Naive thymus-derived CD8-positive, alpha-beta T cell (primary cell): ENCODE measurements at places on chromosomes 11 and 22.
A peak's percentile ranks its signal among the peaks of the same experiment; 100 is the strongest.

DNA sequence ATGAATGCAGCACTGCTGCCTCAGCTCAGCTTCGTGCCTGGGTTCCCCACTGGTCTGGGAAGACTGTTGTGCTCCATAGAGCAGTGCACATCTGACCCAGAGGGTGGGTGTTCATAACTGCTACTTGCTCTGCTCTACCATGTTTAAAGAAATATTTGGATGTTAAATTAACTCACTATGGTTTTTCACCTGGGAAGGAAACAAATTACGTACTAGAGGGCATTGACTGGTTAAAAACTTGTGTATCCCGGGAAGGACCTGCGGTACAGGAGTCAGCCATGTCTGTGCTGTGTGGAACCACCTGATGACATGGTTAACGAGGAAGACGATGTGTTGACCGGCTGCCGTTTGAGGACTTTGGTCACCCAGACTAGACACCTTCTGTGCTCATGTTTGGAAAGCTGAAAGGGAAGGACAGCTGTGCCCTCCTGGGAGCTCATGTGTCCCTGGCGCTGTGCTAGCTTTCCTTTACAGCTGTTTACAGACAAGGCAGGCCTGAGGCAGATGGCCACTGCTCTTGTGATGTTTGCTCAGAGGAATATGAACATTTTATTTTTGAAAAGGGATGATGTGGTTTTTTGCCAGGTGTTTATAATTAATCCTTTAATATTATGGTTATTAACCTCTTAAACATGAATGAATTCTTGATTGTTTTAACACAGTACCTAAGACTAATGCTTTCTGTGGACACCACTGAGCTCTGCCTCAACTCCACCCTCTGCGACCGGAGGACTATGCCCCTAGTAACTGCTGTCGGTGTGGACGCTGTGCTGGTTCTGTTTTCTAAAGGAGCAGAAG, 14.3 kb upstream of the AIFM3 start:
- no peak for DNase-seq

DNA sequence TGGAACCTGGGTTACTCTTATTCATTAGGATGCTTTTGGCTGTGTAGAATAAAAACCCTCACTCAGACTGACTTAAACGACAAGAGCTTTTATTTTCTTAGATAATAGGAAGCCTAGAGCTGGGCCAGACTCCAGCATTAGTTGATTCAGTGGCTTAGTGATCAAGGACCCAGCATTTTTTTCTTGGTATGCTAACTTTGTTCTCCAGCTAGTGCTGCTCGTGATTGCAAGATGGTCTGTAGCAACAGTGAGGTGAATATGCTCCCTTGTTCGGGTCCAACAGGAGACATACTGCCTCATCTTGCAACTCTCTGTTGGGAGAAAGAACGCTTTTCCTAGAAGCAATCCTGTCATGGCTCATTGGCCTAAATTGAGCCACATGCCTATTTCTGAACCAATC, 33.4 kb downstream of the INSC start:
- DNase-seq, result no peak

DNA sequence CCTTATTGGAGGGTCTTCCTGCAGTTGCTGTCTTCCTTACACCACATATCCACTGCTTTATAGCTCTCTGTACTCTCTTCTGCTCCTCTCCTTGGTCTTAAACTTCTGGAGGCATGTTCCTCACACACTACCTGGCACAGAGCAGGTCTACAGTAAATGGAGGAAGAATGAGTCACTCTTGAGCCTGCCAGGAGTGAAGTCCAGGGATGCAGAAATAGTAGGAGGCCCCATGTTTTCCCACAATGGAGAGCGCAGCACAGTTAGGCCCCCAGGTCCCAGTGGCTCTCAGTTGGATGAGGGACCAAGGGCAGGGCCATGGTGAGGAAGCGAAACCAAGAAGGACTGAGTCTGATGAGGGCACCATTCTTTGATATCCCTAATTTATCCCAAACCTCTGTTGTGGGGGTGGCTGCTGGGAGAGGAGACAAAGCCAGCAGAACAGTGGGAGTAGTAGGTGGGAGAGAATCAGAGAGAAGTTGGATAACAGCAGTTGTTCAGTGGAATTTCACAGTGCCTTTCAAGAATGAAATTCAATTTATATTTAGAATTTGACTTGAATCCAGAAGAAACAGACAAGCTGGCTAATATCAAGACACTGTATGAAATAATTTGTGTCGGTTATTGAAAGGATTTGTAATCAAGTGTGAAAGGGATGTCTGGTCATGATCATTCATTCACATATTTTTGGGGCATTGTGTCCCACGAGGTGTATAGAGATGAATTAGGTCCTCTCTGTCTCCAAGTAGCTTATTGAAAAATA, 187.8 kb downstream of the HIPK3 start:
- DNase-seq, result no peak

DNA sequence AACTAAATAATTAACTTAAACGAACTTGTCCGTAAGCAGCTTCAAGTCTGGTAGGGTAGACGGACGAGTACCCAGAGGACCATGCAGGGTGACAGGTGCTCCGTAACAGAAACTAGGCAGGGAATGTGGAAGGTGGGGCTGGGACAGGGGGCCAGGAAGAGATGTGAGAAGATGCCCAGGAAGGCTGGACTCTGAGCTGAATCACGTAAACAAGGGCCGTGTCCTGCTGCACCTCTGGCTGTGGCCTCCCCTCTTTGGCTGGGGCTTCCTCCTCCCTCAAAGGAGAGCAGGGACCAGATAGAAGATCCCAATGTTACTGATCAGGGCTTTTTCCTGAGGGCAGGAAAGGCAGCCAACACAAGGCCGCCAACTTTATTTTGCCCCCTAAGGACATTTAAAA, 47.9 kb downstream of the PACSIN2 start:
- DNase-seq, result no peak

- DNase-seq, result no peak
Observed at GRCh38 chr22:19844377-19845053, 10.2 kb downstream of the GNB1L start.

- no peak for DNase-seq
Observed at GRCh38 chr11:44539971-44540370, 25.5 kb upstream of the CD82 start.

DNA sequence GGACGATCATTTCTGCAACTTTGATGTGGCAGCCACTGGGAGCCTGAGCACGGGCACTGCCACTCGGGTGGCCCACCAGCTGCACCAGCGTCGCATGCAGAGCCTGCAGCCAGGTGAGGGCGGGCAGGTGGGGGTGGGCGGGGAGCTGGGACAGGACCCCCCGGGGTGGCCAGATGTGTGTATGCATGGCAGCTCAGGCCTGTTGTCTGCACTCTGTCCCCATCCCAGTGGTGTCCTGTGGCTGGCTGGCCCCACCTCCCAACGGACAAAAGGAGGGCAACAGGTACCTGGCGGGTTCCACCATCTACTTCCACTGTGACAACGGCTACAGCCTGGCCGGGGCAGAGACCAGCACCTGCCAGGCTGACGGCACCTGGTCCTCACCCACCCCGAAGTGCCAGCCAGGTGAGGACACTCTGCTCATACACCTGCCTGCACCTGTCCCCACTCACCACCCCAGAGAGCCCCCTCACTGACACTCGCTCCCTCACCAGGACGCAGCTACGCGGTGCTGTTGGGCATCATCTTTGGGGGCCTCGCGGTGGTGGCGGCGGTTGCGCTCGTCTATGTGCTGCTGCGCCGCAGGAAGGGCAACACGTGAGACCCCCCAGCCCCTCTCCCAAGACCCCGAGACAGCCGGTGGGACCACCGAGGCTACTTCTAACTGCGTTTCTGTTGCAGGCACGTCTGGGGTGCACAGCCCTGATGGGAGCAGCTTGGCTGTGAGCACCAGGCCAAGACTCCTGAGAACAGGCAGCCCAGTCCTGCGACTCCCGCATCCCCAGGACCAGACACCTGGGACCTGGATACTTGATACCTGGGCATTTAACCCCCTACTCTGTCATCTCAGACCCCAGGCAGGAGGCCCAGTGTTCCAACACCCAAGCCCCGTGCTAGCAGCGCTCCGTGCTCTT, 6.7 kb downstream of the SUSD2 start:
- no peak for DNase-seq

DNA sequence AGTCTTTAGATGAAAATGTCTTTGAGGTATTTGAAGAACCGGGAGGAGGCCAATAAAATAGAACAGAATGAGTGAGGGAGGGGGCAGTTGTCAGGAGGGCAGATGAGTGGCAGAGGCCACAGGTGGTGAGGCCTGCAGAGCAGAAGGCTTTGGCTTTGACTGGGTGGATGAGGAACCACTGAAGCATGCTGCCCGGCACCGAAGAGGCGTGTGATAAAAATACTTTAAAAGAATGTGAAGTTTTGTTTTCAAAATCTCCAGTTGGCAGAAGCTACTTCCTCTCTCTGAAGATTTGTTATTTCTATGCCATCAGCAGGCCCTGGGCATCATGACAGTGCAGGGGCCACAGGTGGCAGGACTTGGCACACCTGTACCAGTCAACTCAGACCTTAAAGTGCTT, 6.3 kb downstream of the MS4A12 start:
- DNase-seq, result no peak

DNA sequence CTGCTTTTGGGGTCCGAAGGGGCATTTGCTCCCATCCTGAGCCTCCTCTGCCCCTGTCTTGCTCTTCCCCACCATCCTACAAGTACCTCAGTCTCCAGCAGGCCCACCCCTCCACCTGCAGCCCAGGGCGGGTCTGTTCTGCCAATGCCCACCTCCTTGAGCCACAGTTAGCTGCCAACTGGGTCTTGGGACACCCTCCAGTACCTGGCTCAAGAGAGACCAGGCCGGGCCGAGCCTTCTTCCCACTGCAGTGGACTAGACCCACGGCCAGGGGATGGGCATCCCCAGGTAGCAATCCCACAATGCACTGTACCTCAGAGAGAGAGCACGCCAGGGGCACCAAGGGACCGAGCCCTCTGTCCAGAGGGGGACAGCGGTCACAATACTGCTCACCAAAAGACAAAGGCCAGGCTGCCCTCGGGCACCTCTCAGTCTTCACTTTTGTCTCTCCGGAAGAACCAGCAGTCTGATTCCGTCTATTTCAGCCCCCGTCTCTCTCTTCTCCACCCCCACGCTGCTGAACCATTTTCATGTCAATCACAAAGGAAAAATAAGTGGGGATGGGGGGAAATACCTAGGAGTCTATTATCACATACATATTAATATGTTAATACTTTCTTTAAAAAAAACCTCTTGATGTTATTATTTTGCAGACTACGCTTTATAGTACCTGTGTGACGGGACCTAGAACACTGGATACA, 51.7 kb downstream of the SYT13 start:
- DNase-seq, result no peak

GRCh38 chr11:92045301-92045700, 179.3 kb upstream of the FAT3 start:
- DNase-seq, result no peak

GRCh38 chr11:34510218-34510617, 3.4 kb downstream of the ELF5 start:
- no peak for DNase-seq

- DNase-seq, result no peak
Observed at GRCh38 chr11:68661697-68662603, 22.4 kb upstream of the GAL start.

GRCh38 chr11:62015615-62016014, 48.2 kb upstream of the FTH1 start:
- no peak for DNase-seq

DNA sequence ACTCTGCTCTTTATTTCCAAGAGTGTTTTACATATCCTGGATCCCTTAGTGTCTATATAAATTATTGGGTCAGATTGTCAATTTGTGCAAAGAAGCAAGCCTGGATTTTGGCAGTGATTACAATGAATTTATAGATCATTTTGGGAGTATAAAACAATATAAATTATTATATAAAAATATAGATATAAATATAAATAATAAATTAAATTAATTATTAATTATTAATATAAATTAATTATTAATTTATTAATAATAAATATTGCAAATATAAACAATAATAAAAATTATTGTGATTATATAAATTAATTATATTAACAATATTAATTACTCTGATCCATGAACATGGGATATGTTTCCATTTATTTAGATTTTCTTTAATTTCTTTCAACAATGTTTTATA, 32.5 kb downstream of the RTL6 start:
- DNase-seq, result no peak

GRCh38 chr11:106520920-106521319, 443.5 kb downstream of the AASDHPPT start:
- no peak for DNase-seq

GRCh38 chr22:49124608-49125007, 703.1 kb downstream of the BRD1 start:
- no peak for DNase-seq

DNA sequence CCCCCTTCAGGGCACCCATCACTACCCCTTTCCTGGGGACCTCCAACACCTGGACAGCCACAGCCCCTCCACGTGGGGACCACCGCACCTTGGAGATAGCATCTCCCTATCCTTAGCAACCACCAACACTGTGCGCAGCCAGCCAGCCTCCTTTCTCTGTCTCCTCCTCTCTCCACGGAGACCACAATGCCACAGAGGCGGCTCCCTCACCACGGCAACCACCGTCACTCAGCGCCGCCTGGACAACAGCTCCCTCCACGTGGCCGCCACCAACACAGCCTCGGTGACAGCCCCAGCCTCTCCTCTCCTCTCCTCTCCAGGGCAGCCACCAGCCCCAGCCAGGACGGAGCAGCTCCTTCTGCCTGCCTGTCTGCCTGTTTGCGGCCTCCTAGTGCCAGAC, 10.5 kb downstream of the ELFN2 start:
- DNase-seq, result peak; percentile 57

DNA sequence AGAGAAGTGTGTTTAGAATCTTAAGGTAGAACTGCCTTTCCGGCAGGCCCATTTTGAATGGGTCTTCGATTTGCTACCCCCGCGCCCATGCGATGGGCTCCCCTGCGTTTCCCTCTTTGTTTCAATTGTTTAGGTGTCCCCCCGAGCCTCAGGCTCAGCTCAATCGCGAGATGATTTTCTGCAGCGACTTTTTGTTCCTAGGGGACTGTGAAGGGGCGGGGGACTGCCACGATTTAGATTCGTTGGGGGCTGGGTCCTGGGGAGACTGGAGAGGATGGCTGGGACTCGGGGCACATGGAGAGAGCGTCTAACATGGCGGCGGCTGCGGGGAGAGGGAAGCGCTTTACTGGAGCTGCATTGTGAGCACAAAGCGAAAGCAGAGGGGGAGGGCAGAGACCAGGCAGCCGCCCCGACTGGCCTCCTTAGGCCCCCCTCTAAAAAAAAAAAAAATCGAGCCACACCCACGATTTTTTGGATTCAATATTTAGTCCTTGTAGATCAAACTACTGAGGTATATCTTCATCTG, 1.7 kb downstream of the CAPRIN1 start:
- DNase-seq, result peak; percentile 80
